C1 segment of cervical spinal cord (tissue), 14 donors: ENCODE measurements at places on chromosomes 3 and 15.

- DNase-seq = peak; percentile 4
These were observed 9.7 kb downstream of the ETV5 start for GRCh38 chr3:186099178-186099577.

DNA sequence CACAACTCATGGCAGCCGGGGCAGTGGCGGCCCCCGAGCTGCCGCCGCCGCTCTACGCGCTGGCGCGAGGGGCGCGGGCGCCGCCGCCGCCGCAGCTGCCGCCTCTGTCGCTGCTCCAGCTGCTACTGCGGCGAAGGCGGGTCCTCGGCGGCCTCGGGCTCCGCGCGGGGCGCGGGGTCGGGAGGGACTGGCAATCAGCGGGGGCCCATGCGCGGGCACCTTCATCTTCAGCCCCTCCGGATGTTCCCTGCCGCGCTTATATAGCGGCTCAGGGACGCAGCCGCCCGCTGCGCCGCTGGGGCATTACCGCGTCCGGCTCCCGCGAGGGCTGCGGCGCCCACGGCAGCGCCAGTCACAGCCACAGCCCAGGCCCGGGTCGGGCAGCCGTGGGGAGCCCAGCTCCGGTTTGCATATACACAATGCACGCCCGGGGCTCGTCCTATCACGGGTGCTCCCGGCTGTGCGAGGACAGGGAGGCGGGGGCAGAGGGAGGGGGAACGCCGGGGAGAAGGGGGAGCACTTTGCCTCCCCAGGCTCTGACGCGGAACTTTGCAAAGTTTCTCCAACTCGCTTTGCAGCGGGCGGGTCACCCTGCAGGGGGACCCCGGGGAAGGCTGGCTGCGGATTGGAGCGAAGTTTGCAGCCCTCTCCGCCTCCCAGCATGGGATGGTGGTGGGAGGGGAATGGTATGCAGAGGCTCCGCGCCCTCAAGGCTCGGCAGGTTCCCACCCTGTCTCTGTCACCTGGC lies at the start of gene VGLL3:
Gene VGLL3 (minus strand): TSS at position 416 of the 748 bp plus-strand sequence. CDS start 406 bp downstream, at position 10.
- DNase-seq = no peak

GRCh38 chr3:97968376-97968775 lies 3.9 kb downstream of the RIOX2 start:
- no peak for DNase-seq

DNA sequence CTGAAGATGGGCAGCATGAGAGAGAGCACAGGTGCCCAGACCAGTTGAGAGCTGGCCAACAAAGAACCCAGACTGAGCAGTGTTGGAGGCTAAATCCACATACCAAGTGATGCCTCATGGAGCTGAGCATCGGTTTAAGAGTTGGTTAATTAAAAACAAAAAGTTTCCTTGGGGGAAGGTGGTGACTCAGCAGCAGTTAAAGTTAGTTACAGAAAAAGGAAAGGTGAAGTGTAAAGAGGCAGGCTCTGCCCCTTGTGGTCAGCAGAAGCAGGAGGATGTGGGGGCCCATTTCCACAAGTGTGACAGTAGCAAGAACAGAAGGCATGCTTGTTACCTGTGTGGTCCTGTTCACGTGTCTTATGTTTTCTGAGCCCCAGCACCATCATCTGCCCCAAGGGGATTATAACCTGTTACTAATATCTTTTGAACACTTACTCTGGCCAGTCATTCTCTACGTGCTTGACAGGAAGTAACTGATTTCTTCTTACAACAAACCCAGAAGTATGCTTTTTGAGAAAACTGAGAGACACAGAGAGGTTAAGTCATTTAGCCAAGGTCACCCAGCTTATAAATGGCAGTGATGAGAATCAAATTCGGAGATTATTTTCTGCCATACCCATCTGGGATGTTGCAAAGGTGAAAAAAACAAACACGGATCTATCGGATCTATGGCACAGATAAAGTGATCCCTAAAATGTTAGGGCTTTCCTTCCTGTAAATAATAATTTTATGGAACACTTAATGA lies 91.0 kb downstream of the EPHB1 start:
- no peak for DNase-seq

DNA sequence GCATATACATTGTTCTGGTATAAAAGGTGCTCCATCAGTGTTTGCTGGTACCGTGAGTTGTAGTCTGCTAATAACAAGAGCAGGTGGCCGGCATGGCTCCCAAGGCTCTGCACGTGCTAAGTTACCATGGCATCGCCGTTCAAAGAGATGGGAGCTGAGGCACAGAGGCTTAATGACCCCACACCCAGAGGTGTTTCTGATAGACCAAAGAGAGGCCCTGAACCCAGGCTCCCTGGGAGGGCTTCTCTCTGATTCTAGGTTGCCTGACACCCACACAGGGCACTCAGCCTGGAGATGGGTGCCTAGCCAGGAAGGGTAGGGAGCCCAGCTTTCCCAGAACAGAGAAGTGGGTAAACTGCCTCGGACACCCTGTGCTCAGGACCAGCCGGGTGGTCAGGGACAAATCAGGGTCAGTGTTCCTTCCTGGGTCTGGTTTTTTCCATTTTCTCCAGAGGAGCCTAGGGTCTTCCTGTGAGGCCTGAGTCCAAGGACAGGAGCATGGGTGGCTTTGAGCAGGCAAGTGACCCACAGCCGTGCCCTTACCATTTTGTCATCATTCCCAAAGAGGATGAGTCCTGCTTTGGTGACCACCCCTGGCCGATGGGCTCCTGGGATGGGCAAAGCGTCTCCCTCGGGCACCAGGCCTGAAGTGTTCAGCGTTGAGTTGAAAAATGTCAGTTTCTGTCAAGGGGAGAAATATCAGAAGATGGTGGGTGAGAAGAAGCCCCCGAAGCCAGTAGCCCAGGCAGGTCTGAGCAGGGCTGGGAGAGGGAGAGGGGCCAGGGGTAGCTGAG lies 27.3 kb downstream of the ALDH1L1 start:
- no peak for DNase-seq

GRCh38 chr3:140258222-140258724 lies 323.3 kb downstream of the CLSTN2 start:
- no peak for DNase-seq

GRCh38 chr3:17234382-17234781 lies 349.6 kb downstream of the PLCL2 start:
- DNase-seq = no peak

- DNase-seq = no peak
These were observed 361.5 kb upstream of the KCNH8 start for GRCh38 chr3:18786650-18787323.

GRCh38 chr3:148582126-148582525 lies 115.6 kb upstream of the AGTR1 start:
- no peak for DNase-seq

- no peak for DNase-seq
These were observed 87.0 kb upstream of the BOC start for GRCh38 chr3:113124256-113124830.

DNA sequence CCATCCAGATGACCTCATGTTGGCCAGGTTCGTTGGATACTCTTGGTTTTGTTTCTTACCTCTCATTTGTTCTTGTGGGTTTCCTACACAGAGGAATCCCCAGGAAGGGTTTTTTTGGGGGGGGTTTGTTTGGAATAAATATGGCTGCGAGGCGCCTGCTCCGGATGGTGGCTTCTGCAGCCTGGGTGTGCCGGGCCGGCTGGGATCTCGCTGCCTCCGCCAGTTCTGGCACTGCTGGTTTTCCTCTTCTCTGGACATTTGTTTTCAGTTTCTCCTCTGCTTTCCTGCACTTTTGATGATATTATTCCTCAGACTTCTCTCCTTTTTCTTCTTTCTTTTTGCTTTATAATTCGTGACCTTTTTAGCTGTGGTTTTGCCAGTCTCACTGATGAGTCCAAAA lies 187.4 kb downstream of the OR4M2 start:
- no peak for DNase-seq

DNA sequence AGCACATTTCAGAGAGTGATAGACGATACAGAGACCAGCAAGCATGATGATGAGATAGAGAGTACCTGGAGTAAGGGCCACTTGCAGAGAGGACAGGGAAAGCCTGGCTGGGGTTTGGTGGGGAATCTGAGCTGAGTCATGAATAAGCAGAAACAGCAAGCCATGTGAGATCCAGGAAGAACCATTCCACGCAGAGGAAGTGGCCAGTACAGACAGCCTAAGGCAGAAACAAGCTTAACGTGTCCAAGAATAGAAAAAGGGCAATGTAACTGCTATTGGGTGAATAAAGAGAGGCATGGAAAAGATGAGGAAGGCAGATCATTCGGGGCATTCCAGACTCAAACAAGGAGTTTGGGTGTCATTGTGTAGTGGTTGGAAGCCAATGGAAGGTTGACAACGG lies 816.3 kb upstream of the CFAP20DC start:
- no peak for DNase-seq

DNA sequence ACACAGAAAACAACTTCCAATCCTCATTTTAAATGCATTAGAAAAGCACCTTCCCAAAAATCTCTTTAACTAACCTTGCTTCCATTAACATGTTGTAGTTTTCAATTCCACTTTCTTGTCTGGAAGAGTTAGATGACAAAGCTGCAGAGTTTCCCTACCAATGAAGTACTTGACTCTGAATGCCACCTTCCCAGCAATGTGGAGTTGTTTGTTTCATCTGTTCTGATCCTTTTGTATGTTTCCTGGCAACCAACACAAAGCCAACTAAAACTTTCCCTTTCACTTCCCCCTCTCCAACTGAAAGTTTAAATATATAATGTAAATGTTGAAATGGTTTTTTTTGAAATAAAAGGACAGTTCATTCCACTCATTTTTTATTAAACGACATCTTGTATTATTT lies at the start of gene WDR49:
Gene WDR49 (minus strand): TSS at position 183 of the 400 bp plus-strand sequence. CDS start 517 bp downstream, outside the sequence.
- no peak for DNase-seq

GRCh38 chr3:97197830-97198229 lies 383.4 kb downstream of the EPHA6 start:
- DNase-seq = no peak

DNA sequence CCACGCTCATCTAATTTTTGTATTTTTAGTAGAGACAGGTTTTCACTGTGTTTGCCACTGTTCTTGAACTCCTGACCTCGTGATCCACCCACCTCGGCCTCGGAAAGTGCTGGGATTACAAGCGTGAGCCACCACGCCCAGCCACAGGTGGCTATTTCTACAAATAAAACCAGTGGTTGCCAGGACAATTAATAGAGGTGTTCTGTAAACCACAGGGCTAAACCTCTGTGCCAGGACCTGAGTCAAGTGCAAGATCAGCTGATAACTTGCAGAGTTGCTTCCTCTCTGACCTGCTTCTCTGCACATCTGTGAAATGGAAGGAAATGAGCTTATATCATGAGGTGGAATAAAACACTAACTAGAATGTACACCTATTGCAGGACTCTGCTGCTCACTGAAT lies 72.8 kb downstream of the CD200R1L start:
- DNase-seq = no peak

DNA sequence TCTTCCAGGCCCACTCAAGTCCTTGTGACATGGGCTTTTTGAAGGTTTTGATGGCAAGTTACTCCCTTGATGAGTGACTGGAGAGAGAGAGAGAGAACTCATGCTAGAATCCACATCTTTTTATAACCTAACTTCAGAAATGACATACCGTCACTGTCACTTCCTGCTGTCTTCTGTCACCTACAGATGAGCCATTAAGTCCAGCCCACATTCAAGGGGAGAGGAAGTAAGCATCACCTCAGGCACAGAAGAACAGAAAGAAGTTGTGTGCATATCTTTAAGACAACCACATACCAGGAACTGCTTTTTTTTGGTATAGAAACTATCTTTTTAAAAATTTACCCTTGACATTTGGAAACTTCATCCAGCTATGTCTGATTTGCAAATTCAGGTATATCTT lies 16.6 kb upstream of the TXNRD3 start:
- no peak for DNase-seq

- no peak for DNase-seq
These were observed 17.2 kb downstream of the RAB6B start for GRCh38 chr3:133878518-133878917.

GRCh38 chr3:105904678-105905284 lies 36.0 kb upstream of the CBLB start:
- DNase-seq = no peak

- no peak for DNase-seq
These were observed 47.2 kb downstream of the MCF2L2 start for GRCh38 chr3:183381179-183381578.

DNA sequence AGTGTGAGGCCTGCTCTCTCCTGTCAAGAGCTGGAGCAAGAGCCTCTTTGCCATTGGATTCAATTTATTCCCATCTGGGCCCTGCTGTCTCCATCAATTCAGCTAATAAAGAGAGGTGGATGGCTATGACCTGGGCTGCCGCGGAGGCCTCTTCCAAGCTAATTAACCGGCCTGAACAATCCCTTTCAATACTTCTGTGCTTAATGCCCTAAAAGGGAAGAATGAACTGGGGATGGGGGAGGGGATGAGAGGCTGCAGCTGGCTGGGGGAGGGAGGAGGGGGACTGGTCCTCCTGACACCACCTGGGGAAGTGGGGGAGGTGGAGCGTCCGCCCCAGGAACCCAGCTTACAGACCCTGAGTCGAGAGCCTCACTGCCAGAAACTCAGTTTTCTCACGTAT lies 33.4 kb upstream of the PRR23E start:
- DNase-seq = no peak

DNA sequence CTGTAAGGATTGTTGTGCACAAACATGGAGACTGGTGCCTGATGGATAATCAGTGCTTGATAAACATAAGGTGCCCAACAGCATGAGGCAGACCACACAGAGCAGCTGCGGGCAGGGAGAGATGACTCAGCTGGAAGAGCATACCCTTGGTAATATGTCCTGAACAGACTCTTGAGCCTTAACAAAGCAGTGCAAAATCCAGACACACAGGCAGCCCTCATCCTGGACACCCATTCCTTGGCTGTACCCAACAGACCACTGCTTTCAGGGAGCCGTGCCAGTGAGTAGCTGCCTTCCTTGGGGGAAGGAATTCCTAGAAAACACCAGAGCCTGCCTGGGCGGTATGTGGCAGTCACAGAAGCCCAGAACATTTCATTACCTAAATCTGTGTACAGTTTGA lies 156.2 kb downstream of the CLSTN2 start:
- DNase-seq = no peak

DNA sequence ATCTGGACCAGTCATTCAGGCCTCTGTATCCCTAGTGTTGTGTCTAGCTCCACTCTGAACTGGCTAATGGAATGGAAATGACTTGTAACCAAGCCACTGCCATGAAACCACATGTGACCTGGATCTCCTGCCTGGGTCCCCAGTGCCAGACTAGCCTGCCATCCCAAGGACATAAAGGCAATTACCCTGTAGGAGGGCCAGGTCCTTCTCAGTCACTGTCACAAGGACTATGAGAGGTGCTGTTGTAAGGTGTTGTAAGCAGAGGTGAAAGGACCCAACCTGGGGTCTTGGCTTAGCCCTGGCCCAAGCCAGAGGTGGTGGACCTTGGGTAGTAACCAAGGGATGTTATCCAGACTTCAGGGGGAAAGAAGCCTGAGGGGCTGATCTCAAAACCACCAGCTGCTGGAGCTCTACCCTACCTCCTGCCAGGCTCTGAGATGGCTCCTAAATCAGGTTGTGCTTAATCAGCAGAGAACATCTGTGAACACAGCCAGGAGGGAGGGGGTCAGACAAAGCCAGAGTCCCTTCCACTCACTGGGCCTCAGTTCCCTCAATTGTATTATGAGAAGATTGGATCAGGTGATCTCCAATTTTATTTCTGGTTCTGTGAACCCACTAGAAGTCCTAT lies 15.7 kb upstream of the KLHL24 start:
- DNase-seq = no peak

GRCh38 chr3:71451060-71451459 lies 132.5 kb downstream of the FOXP1 start:
- no peak for DNase-seq
